ENCODE measurements at places on chromosomes 1 and 21. TPM values are rescaled to one million over a fixed set of nuclear protein-coding genes. Genes with fewer than 3 reads are reported as not detected.

LCE3E gene
- not detected for total RNA-seq

FCAMR gene
- total RNA-seq = not detected

SPAG17 gene
- total RNA-seq = 11.2 TPM

AMY2A gene
- not detected for total RNA-seq

SPRR2F gene
- not detected for total RNA-seq

NHLH2 gene
- not detected for total RNA-seq

DNA sequence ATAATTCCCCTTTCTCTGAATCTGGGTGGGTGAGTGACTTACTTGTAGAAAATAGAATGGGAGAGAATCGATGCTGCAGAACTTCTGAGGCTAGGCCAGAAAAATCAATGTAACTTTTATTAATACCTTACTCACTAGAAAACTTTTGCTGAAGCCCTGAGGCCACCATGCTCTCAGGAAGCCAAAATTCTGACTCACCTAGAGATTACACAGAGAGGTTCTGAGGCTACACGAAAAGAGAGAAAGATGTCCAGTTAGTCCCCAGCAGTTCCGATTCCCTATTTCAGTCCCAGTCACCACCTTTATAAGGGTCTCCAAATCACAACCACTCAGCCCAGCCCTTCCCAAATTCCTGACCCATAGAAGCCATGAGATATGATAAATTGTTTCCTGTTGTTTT lies 135.2 kb downstream of the NTPCR start:
- no peak for DNase-seq

DNA sequence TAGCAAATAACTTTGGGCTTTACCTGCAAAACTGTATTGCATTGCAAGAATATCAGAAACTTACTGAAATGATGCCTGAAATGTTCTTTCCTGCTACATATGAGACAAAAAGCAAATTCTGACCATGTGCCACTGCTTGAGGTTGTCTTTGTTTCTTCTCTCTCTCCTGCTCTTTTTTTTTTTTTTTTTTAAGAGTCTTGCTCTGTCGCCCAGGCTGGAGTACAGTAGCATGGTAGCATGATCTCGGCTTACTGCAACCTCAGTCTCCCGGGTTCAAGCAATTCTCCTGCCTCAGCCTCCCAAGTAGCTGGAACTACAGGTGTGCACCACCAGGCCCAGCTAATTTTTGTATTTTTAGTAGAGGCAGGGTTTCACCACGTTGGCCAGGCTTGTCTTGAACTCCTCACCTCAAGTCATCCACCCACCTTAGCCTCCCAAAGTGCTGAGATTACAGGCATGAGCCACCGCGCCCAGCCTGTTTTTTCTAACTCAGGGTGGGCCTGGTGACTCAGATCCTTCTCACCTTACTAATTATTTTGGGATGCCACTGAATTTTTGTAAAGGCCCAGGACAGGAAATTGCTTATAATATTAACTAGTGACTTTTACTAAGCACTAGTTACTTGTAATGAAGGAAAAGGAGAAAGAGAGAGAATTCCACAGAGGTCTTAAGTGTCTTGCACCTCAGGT lies 35.9 kb downstream of the DNASE2B start:
- DNase-seq = no peak

- DNase-seq = no peak
Observed at GRCh38 chr1:178898401-178898800, 27.5 kb upstream of the ANGPTL1 start.

GRCh38 chr1:207896547-207896946 lies 14.4 kb downstream of the CD34 start:
- no peak for DNase-seq

GRCh38 chr1:44723496-44724295 lies 7.3 kb downstream of the RNU5D-1 start:
- no peak for DNase-seq

- no peak for DNase-seq
Observed at GRCh38 chr1:4986306-4986705, 331.9 kb downstream of the AJAP1 start.

- DNase-seq = peak; percentile 79
Observed at GRCh38 chr21:31278511-31279130, 65.4 kb downstream of the TIAM1 start.
